Caki2 (cell line): ENCODE measurements at places on chromosomes 3 and 15.

DNA sequence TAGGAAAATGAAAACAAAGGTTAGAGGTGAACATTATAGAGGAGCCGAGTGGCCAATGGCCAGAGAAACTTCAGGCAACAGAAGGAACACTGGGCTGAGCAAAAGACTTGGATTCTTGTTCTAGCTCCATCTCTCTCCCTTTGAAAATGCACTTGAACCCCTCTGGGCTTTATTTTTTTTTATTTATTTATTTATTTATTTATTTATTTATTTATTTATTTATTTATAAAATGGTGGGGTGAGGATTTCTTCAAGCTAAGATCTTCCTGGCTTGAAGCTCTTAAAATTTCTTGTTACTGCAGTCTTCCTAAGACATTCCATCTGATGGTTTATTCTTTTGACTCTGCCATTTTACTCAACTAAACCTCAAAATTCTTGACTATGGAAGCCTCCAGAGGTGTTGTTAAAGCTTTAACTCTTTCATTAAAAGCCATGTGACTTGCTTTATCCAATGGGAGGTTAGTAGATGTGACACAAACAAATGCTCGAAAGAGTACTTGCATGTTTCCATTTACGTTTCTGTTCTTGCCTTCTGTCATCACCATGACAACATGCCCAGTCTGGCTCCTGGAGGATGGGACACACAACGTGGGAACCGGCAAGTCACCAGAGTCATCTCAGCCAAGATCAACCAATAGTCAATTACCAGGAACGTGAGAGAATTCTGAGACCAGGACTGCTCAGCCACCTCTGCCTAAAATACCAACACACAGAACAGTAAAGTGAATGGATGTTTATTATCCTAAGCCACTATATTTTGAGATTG lies 325.2 kb upstream of the CTNNB1 start:
- no peak for DNase-seq

DNA sequence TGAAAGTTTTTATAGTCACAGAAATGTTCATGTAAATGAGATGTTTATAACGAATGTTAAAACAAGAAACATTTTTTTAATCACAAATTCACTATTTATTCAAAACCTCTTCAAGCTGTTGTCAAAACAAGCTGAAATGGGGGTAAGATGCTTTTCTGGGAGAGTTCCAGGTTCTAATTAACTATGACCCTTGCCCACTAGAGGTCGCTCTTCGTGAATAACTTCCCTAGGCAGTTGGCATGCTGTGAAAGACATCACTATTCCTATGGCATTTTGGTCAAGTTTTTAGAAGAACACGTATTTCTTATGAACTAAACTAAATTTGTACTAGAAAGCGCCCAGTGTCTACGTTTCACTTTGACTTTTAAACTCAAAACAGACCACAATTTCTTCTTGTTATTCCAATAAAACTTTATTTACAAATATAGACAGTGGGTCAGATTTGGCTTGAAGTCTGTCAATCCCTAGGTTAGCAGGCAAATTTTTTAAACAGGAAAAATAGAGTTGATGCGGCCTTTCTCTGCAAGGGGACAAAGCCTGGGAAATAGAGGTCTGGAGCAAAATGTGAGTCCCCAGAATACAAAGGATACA lies 62.8 kb upstream of the CMTM8 start:
- DNase-seq: peak; percentile 10

GRCh38 chr15:100751585-100751984 lies 128.0 kb upstream of the ALDH1A3 start:
- no peak for DNase-seq

DNA sequence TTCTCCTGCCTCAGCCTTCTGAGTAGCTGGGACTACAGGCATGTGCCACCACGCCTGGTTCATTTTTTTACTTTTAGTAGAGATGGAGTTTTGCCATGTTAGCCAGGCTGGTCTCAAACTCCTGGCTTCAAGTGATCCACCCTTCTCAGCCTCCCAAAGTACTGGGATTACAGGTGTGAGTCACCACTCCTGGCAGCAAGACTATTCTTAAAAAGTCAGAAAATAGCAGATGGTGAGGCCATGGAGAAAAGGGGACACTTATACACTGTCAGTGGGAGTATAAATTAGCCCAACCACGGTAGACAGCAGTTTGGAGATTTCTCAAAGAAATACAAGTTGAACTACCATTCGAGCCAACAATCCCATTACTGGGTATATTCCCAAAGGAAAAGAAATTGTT lies 603.3 kb upstream of the TBL1XR1 start:
- no peak for DNase-seq

DNA sequence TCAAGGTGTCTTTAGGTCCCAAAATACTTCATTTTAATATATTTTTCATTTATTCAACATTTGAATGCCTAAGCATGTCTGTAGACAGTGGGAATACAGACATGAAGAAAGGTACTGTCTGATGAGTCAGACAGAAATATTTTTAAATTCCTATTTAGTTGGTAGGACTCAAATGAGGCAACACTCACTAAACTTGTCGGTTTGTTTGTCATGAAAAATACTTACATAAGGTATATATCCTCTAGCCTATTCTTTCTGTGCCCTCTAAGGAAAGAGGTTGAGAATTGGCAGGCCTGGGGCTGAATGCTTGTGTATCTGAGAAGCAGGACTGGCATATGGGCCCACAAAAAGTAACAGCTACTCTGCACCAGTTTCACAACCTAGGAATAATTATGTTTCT lies 423.6 kb upstream of the MDFIC2 start:
- DNase-seq: no peak

DNA sequence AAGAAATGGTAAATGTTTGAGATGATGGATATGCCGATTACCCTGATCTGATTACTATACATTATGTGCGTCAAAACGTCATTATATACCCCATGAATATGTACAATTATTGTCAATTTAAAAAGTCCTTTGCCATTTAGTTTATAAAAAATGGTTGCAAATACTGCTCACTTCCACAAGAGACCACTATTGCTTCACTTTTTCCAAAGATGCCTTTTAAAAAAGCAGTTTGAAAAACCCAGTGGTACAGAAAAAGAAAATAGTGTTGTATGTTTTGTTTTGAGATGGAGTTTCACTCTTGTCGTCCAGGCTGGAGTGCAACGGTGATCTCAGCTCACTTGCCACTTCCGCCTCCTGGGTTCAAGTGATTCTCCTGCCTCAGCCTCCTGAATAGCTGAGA lies 39.3 kb downstream of the EDEM1 start:
- DNase-seq: peak; percentile 6

GRCh38 chr15:34119291-34119690 lies 17.4 kb downstream of the PGBD4 start:
- DNase-seq: peak; percentile 16

DNA sequence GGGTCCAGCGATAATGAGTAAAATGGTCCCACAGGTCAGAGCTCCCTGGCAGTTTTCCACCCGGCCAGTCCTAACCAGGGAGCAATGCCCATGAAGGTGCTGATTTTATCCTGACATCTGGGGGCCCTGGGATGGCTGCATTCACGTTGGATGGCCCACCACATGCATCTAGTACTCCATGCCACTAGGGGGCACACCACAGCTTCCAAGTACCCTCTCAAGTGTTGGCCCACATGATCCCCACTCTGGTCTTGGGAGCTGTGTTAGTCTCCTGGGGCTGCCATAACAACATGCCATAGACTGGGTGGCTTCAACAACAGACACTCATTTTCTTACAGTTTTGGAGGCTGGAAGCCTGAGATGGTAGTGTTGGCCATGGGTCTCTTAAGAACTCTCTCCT lies 225.5 kb downstream of the SLCO3A1 start:
- DNase-seq: no peak

GRCh38 chr3:100710261-100710968 lies 1.1 kb downstream of the TFG start:
- peak; percentile 67 for DNase-seq

- DNase-seq: no peak
Observed at GRCh38 chr3:30512576-30512975, 93.8 kb upstream of the TGFBR2 start.

DNA sequence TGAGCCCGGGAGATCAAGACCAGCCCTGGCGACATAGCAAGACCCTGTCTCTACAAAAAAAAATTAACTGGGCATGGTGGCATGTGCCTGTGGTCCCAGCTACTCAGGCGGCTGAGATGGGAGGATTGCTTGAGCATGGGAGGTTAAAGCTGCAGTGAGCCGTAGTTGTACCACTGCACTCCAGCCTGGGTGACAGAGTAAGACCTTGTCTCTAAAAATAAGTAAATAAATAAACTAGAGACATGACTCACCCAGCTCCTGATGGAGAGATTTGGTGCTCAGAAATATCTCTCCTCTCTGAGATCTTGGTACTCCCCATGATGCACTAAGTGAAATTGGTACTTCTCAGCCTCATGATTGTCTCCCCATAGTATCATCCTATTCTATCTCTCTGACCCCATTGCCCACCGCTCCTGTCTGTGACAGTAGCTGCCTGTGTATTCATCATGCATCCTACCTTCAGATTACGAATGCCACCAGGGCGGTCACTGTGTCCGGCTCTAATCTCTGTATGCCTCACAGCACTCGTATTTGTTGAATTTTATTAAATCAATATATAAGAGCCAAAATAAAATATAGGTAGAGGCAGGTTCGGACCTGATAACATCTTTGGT lies 50.9 kb downstream of the ABHD2 start:
- peak; percentile 37 for DNase-seq

GRCh38 chr3:141644931-141645330 lies 93.2 kb upstream of the RNF7 start:
- peak; percentile 12 for DNase-seq

- peak; percentile 73 for DNase-seq
Observed at GRCh38 chr3:12629560-12629959, 34.4 kb downstream of the RAF1 start.

DNA sequence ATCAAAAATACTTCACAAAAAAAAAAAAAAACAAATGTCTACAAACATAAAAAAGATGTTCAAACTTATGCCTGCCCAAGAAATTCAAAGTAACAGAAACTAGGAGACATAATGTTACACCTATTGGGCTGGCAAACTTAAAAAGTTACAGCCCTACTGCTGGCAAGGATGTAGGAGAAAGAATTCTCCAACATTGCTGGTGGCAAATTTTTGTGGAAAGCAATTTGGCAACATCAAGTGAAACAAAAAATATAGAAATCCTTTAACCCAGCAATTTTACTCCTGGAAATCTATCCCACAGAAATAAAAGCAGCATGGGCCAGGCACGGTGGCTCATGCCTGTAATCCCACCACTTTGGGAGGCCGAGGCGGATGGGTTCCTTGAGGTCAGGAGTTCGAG lies 73.2 kb downstream of the STAG1 start:
- DNase-seq: no peak

- no peak for DNase-seq
Observed at GRCh38 chr3:157520485-157521150, 17.4 kb upstream of the VEPH1 start.

DNA sequence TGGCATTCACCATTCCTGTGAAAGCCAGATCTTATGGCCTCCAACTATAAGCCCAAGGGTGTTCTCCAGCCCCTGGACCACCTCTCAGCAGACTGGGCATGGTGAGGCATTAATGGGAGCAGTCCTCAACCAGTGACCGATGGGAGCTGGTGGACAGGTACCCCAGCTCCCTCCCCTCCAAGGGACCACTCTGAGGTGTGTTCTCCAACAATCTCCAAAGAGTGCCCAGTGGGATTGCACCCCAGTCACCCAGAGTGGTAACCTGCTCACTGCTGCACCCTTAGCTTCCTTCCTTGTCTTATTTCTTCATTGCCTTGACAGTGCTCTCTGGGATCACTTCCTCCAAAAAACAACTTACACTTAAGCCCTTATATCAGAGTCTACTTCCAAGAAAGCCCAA lies 8.2 kb upstream of the ITGA11 start:
- DNase-seq: no peak

- no peak for DNase-seq
Observed at GRCh38 chr3:136730595-136731273, 21.4 kb downstream of the STAG1 start.

DNA sequence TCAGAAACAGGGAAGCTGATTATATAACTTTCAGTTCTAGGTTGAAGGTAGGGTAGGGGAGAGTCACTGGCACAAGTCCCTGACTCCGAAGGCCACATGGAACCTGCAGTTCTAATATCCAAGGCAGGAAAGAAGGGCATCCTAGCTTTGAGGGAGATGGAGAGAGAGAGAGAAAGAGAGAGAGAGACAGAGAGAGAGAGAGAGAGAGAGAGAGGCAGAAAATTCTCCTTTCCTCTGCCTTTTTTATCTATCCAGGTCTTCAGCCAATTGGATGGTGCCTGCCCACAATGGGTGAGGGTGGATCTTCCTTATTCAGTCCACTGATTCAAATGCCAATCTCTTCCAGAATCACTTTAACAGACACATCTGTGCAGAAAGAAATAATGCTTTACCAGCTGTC lies 35.7 kb upstream of the TMEM45A start:
- no peak for DNase-seq

- no peak for DNase-seq
Observed at GRCh38 chr3:134054231-134054630, 24.5 kb upstream of the SLCO2A1 start.

DNA sequence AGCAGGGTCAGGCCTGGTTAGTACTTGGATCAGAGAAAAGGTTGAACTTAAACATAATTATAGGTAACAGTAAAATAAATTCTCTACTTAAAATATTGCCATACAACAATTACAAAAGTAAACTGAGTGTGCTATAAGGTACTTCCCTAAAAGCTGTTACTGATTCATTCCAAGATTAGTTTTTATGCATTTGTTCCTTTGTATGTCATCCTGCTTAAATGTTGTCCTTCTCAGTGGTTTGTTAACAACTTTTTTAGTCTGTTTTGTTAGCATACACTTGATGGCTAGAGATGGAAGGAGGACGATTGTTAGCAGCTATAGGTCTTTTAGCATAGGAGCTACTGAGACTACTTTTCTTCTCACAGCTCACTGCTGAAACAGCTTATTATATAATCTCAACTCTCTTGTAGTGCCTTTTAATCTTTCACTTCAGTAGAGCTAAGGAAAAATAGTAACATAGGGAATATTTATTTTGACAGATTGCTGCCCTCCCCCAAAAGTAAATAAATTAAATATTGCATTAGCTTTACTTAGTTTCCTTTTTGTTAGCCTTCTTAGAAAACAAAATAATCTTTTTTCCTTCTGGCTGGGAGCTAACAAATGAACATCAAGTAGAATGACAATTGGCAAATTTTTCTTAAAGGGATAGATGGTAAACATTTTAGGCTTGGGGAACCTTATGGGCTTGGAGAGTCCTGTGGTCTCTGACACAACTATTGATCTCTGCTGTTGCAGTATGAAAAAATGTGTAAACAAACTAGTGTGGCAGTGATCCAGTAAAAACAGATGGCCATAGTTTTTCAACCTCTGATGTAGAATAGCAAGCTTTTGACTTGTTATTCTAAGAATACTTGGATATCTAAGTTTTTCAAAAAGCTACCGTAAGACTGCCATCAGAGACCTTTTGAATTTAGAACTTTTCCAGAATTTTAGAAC lies 39.5 kb downstream of the USP8 start:
- DNase-seq: no peak

DNA sequence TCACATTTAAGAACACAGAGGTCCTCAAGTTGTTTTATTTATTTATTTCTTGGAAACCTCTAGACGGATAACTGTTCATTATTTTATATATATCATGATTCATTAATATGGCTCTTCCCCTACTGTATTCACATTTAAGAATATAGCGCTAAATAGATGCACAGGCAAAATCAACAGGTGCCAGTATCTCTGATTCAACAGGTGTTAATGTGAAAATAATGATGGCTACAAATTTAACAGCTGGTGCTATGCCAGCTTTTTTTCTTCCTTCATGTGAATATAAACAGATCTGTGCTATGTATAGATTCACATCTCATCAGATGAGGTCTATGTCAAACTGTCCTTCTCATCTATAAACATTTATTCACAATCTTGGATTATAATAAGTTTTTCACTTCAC lies 218.5 kb upstream of the NR2F2 start:
- DNase-seq: no peak
